ENCODE measurements at places on chromosomes 16 and 17.
A peak's percentile ranks its signal among the peaks of the same experiment; 100 is the strongest.

DNA sequence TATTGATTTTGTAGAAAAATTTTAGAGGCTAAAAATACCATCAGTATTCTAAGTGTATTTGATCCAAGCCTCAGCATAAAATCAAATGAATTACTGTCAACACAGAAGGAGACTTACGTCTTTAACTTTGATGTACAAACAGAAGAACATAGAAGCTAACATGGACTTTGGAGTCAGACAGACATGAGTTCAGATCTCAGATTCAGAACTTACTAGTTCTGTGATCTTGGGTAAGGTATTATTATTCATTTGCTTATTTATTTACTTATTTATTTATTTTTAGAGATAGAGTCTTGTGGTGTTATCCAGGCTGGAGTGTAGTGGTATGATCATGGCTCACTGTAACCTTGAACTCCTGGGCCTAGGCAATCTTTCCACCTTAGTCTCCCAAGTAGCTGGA, 4.0 kb upstream of the SLFN12L start:
- DNase-seq = no peak

- DNase-seq = no peak
These were observed 72.5 kb downstream of the SRCIN1 start for GRCh38 chr17:38533241-38533640.

GRCh38 chr16:57588831-57589230, 39.6 kb upstream of the ADGRG1 start:
- DNase-seq = no peak

GRCh38 chr16:24568392-24568791, 29.0 kb downstream of the RBBP6 start:
- no peak for DNase-seq

GRCh38 chr17:9643611-9644010, 1.7 kb upstream of the USP43 start:
- no peak for DNase-seq

DNA sequence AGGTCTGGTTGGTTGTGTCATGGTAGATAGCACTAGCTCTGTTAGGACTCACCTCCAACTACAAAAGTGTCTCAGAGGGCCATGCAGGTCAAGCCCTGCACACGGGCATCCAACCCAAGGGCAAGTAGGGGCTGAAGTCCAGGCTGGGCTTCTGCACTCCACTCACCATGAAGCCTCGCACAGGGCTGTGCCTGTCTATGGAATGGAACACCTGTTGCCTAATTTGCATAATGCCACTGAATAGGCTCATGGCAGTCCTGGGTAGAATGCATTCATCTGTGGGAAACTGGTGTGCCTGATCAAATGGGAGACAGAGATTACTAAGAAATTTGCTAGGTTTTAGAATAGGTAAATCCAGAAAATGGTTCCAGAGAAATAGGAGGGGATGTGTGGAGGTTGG, 8.0 kb upstream of the AKAP1 start:
- DNase-seq = no peak

DNA sequence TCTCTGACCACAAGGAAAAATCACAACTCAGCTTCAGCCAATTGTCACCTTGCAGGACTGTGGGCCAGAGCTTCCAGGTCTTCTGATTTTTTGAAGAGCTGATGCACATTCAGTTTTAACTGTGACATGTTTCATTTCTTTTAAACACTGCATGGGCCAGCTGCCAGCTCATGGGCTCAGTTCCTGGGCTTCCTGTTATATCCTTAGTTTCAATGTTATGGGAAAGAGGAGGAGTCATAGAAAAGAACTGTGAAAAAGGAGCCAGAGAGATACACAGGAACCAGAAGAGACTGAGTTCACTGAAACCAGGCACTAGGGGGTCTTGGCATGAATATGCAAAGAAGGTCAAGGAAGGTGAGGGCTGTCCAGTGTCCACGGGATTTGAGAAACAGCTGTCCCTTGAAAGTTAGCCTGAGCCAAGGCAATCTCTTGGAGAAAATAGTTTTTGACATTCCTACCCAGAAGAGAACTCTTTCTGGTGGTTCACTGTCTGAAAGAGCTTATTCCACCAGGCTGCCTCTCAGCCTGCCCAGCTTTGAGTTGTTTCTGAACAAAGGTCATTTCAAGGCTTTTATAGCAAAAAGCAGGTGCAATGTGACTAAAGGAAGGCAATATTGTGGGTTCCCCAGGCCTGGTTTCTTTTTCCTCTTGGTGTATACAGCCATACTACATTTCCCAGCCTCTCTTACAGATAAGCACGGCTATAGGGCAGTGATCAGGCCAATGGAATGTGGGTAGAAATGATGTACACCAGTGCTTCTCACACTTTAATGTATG, 10.5 kb downstream of the PDILT start:
- no peak for DNase-seq

- no peak for DNase-seq
These were observed 1.7 kb downstream of the TMEM170A start for GRCh38 chr16:75462806-75463205.

DNA sequence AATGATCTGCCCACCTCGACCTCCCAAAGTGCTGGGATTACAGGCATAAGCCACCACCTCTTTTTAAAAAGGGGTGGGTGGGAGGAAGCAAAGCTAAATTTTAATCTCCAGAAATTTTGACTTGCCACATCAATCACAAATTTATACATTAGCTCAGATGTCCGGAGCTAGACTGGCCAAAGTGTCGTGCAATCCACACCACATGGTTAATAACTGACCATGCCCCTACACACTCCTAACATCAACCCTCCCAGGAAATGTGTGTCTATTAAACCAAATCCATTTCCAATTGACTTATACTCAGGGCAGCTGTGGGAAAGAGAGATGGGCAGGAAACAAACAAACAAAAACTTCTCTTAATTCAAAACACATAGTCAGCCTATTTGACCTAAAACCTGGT, 29.9 kb downstream of the SMURF2 start:
- no peak for DNase-seq

- no peak for DNase-seq
These were observed 6.6 kb downstream of the CHMP6 start for GRCh38 chr17:80998118-80998747.

- no peak for DNase-seq
These were observed 47.1 kb downstream of the IRX3 start for GRCh38 chr16:54239456-54239855.

DNA sequence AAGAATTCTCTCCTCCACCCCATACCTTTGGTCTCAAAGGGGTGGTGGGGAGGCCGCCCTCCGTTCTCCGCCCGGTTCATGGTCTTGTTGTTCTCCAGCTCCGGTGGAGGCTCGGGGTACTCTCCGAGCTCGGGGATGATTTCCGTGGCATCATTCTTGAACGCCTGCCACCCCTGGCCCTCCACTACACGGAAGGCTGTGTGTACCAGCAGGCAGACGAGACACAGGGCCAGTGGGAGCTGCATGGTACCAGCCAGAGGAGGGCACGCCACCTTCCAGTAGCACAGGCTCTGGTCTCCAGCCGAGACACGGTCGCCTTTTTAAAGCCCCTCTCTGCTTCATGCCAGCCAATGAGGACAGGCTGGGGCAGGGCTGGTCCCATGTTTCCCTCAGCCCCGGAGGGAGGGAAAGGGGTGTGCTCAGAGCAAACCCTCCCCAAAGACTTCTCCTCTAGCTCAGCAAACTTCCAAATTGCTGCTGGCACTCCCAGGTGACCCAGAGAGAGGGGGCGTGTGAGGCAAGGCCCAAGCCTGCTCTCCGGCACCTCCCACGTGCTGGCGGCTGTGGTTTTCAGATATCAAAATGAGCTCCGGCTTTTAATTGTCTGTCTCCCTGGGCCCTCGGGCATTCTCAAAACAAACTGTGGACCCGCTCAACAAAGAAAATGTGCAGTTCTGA, at the start of gene SOST:
Gene SOST (minus strand): TSS at position 295 of the 678 bp plus-strand sequence. CDS start 50 bp downstream, at position 245.
- no peak for DNase-seq

DNA sequence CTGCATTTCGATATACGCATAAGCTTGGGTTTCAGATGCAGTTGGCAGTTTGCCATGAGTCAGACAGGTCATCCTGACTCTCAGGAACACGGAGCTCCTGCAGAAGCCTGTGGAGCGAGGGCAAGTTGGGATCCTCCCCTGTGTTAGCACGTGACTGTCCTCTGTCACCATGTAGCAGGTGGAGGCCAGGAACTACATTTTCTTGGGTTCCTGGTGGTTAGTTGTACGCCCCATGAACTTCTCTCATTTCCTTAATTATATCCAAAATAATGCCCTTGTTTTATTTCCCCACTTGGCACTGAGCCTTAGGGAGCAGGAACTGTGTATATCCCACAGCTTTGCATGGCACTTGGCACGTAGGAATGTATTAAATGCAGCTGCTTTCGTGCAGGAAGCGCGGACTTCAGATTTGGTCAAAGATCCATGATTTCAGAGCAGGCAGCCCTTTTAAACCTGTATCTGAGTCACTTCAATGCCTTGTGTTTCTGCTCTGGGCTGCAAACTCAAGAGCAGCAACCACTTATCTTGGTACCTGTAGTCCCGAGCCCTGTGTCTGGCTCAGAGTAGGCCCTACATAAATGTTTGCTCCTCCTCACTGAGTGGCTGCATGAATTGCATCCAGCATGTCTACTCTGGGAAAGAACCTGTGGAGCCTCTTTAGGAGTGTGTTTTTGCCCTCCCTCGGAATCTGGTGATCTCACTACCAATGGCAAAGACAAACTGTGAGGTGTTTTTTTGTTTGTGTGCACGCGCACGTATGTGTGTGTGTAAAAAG, 428.4 kb downstream of the MAF start:
- no peak for DNase-seq

DNA sequence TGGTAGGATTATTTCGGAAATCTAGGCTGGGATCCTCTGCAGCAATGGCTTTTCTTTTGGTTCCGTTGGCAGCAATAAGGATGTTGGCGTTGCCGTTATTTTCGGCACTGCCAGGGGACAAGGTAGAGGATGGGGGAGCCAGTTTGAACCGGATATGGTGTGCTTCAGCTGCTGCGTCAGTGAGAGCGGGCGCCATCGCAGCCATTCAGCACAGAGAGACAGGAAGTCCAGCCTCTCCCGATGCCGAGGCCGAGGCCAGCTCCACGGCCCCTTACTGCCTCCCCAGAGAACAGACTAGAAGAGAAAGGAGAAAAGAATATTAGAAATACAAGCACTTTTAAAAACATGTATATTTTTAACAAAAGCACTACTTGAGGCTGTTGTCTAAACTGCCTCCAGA, 21.3 kb downstream of the KANSL1 start:
- no peak for DNase-seq

- DNase-seq = no peak
These were observed 384.9 kb downstream of the GRIN2A start for GRCh38 chr16:9797306-9797705.

GRCh38 chr17:81049973-81050551, 15.1 kb downstream of the BAIAP2 start:
- DNase-seq = no peak

DNA sequence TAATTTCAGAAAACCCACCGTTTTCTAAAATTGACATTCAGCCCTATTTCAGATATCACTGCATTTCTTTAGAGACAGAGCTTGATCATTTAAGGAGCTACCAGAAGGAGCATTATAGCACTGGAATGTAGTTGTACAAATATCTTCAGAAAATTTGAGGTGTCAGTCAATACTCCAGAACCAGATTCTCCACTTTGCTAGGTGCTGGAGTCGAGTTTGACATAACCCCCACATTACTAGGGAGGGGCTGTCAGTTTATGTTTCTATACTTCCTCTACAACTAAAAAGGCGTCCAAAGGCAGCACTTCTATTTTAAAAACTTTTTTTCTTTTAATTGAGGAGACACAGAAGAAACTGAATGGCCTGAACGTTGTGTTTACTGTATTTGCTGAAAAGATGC, 892 bp upstream of the KIAA0513 start:
- no peak for DNase-seq

- DNase-seq = no peak
These were observed 201.8 kb upstream of the CDH5 start for GRCh38 chr16:66164581-66165247.

GRCh38 chr17:1455797-1456599, at the start of gene CRK:
Gene CRK (minus strand): TSS chr17:1456232. CDS start chr17:1456117, 115 bp downstream.
- peak; percentile 99 for DNase-seq

- DNase-seq = no peak
These were observed 5.8 kb downstream of the CDH5 start for GRCh38 chr16:66372078-66372897.

DNA sequence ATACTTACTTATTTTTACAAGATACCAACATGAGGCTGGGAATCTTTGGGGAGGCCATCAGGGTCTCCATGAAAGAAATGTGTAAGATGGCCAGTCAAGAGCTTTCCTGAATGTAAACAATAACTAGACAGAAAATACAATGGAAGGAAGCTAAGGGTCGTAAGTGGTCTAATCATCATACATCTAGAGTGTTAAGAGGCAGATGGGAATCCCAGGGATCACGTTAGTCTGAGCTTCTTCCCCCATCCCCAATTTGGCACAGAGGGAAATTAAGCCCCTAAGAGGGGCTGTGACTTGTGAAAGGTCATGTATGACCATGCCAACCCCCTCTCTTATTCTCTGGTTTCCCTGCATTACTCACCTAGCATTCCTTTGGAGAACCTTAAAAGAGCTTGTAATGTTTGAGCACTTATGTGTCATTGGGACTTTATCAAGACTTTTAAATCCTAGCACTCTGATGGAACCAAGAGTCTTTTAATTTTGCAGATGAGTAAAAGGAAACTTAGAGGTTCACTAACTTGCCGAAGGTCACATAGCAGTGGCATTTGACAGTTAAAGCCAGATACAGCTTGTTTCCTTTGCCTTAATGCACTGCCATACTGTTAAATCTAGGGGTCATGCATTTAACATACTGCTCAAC, 46.1 kb downstream of the DCUN1D3 start:
- no peak for DNase-seq

- DNase-seq = peak; percentile 71
These were observed 83.8 kb upstream of the CCL2 start for GRCh38 chr17:34171245-34171818.

- no peak for DNase-seq
These were observed 129.1 kb downstream of the SNX11 start for GRCh38 chr17:48236681-48237134.

DNA sequence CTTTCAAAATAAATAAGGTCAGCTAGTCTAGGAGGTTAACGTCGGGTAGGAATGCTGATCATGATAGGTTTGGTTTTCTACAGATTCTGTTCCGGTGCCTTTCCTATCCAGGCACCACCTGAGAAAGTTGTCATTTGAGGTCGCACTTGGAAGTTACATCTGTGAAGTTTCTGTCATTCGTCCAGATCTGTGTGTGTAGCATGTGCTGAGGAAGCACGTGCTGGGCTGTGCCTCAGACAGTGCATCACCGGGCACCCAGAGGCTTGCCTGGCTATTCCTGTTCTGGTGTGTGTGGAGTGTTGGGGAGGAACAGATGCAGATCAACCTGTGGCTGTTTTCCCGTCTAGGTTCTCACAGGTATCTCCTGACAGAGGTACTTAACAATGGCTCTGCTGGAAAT, 42.6 kb downstream of the DNAJA2 start:
- DNase-seq = no peak
